ENCODE measurements at places on chromosomes 2 and 18.

DNA sequence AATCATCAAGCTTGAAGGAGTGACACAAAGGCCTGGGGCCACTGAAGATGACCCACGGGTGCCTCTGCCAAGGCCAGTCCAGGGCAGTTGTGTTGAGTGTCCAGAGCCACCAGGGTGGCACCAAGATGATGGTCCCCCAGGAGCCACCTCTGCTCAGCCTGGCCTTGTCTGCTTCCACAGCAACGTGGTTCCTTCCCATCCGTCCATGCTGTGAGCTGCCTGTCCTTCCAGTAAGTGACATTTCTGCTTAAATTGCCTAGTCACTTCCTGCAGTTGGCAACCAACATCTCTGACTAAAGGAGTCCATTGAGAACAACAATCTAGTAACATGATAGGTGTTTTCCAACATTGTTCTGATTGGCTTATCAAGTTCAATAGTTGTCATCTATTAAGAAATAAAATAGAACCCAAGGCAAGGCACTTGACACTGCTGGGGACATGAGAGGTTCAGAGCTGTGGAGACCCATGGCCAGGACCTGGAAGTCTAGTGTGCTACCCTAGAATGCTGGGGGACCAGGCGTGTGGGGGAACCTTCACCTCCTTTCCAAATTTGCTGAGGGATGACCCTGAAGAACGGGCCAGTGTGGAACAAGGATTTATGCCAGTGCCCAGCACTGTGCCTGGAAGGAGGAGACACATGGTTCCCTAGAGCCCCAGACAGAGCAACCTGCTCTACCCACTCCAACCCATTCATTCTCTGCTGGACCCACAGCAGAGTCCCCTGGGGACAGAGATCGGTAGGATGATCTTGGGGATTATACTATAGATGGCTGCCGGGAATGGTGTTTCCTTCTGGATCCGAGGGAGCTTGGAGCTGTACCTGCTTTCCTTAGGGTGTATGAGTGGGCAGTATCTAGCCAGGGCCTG, 98.9 kb upstream of the EPC2 start:
- no peak for DNase-seq

DNA sequence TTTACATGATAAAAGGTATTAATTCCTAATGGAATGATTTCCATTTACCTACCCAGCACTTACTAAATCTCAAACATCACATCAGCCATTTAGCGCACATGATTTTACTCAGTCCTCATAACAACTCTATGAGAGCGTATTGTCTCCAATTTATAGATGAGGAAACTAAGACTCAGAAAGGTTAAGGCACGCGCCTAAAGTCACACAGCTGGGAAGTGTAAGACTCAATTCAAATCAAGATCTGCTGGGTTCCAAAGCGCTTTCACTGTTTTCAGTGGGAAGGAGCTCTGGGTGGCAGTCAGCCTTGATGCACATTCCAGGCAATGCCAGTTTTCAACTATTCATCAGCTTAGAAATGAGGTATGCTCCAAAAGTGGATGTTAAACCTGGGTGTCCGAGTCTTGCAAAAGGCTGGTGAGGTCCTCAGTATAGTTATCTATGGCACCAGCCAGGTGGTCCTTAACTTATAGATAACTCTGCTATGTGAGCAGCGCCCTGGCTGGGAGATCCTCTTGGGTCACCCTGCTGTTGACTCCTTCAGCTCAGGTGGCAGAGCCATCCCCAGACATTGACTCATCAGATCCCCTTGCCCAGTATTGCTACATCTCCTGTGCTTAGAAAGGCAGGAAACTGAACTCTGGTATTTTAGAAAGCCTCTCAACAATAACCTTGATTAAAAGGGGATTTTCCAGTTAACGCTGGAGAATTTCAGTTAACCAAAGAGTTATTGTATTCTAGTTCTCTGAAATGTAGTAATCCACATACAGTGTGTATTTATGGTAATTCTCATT, 47.1 kb downstream of the SLC4A1AP start:
- no peak for DNase-seq

GRCh38 chr2:190763901-190764514, 115.1 kb downstream of the NAB1 start:
- no peak for DNase-seq

DNA sequence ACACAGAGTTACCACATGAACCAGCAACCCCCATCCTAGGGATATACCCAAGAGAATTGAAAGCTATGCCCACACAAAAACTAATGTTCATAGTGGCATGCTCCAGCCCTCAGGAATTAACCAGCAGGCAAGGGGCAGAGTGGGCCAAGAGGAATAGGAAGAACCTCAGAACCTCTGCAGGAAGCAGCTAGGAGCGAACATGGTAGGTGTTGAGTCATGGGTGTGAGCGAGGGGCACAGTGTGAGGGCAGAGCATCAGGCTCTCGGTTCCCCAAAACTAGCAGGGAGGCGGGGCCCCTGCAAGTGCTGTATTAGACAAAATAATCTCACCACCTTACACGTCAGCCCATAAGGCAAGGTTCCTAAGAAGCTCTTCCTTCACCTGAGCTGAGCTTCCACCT, 5.6 kb upstream of the RUFY4 start:
- DNase-seq: no peak

DNA sequence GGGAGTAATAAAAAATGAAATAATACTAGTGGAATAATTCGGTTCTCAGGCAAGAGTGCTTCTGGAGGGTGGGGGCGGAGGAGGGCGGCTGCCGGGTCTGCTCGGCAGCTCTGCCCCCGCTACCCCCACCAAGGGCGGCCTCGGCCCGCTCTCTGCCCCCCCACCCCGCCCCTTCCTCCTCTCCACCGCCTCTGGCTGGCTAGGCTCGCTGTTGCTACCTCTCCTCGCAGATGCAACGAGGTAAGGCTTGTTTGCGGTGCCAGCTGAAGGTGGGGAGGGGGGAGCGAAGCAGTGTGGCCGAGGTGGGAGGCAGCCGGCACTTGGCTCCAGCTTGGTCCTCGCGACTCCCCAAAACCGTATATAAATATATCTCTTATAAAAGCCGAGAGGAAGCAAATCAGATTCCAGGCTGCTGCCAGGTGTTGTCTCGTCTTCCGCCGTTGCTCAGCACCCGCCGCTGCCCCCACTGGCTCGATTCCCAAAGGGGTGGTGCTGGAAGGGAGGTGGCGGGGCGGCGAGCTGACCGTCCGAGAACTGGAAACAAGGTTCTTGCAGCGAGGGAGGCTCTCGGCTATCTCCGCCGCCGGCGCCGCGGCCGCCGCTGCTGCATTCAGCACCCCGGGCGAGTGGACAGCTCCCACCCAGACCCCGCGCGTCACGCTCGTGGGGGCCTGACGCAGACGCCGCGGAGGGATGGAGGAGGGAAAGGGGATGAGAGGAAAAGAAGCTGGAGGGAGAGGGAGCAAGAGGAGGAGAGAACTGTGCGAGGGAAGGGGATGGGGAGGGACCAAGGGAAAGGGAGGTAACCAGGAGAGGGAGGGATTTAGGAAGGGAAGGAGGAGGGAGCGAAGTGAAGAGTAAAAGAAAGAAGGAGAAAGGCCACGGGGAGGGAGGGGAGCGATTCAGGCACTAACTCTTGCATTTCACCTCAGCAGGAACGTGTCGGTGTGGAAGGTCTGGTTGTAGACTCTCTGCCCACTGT, at the start of gene MARCHF4:
MARCHF4 (minus strand) TSS at position 763 of the 982 bp plus-strand sequence. CDS start 2,223 bp downstream, outside the sequence.
- peak; percentile 85 for DNase-seq

DNA sequence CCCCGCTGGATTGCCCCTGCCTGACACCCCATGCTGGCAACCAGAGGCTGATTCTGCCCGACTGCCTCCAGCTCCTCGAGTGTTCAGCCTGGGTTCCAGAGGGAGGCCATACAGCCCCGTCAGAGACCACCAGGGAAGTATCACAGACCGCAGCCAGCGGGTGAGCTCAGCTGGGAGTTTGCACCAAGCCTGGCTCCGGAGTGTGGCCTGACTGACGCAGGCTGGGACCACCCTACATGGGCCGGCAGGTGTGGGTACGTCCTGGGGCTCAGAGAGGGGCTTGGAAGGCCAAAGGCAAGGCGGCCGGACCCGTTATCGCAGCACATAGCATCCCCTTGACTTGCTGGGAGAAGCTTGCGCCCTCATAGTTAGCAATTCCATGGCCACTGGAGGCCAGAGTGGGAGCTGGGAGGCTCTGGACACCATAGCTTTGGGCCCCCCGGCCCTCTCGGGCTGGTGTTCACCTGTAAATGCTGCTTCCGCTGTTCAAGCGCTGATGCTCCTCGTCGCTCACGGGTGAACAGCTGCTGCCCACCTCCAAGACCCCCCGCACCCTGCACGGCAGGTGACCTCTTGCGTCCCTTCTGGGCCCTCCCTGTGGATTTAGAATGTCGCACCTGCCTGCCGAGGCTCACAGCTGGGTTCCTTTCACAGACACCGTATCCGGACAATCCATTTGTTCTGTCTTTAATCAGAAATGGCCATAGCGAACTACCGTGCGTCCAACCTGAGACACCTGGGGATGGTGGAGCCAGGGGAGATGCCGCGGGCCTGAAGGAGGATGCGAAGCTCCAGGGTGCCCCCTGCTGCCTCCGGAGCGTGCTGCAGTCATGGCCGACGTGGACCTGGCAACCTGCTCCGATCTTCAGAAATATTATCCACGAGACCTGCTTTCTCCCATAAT, 31.2 kb upstream of the SLC66A3 start:
- DNase-seq: peak; percentile 90

DNA sequence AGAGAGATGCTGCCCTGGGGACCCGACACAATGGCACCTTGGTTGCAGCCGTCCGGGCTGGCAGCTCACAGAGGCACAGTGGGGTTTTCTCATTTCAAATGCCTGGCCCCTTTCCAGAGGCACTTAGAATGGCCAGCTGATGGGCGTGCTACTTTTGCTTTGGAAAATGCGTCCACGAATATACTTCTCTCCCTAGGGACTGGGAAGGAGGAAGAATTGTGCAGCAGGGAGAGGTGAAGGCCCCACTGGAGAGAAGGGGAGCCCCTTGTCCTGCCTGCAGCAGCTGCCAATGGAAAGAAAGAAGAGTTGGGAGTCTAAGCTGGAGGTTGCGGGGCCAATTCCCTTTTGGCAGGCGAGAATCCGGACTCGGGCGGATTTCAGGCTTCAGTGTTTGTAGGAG, 1.1 kb upstream of the MAL start:
- no peak for DNase-seq

- no peak for DNase-seq
These were observed 194.2 kb upstream of the MEX3C start for GRCh38 chr18:51391731-51392130.

DNA sequence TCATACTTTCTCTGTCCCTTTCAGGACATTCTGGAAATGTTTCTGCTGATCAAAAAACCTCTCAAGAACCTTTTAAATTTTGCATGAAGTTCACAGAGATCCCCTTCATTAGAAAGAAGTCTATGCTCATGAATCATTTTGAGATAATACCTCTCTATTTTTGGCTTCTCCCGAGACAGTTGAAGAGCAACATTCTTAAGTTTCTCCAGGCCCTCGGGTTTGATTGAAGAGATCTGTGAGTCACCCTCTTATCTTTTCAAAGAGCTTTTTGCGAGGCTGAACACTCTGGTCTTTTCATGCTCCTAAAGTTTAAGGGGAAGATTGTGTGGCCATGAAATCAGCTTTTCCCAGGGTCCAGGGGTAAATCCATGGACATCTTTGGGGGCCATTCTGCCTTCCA, 354.2 kb downstream of the FBXO15 start:
- peak; percentile 58 for DNase-seq

DNA sequence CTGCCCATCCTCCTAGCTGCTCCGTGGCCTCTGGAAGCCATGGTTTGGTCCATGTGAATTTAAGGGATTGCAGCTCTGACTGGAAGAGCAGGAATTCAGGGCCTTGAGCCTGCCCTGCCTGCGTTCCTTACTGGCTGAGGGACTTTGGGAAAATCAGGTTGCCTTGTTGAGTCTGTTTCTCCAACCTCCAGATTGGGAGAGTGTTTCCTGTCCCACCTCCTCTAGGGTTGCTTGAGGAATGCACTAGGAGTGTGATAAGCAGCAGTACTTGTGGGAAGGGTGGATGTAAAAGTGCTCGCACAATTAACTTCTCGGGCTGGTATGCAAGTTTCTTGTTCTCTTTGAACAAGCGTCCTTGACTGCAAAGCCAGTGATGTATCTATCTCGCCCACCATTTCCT, 84.4 kb upstream of the YWHAQ start:
- no peak for DNase-seq

- no peak for DNase-seq
These were observed 93.5 kb downstream of the GALNT3 start for GRCh38 chr2:165700531-165700930.

GRCh38 chr2:28108143-28108542, 217.6 kb downstream of the BABAM2 start:
- DNase-seq: no peak

- DNase-seq: no peak
These were observed 109.5 kb upstream of the DAPL1 start for GRCh38 chr2:158685646-158686045.

- DNase-seq: no peak
These were observed 243.1 kb downstream of the AFF3 start for GRCh38 chr2:99899058-99899855.

DNA sequence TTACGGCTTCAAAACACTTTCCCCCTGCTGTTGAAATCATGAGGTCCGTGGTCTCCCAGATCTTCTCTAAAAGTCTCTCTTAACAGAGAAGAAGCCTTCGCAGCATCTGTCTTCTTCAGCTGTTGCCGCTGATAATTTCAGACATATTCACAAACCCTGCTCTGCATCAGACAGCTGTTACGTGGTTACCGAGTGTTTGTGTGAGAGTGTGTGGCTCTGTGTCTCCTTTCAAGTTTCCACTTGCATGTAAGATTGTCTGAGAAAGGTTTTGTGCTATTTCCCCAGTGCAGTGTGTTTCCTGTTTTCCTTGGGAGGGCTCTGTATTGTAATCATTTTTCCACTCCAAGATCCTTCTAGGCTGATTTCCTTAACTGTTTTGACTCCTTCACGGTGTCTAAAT, 32.8 kb downstream of the MAIP1 start:
- DNase-seq: no peak

- peak; percentile 65 for DNase-seq
These were observed 63.2 kb upstream of the TMEM17 start for GRCh38 chr2:62568983-62569837.

DNA sequence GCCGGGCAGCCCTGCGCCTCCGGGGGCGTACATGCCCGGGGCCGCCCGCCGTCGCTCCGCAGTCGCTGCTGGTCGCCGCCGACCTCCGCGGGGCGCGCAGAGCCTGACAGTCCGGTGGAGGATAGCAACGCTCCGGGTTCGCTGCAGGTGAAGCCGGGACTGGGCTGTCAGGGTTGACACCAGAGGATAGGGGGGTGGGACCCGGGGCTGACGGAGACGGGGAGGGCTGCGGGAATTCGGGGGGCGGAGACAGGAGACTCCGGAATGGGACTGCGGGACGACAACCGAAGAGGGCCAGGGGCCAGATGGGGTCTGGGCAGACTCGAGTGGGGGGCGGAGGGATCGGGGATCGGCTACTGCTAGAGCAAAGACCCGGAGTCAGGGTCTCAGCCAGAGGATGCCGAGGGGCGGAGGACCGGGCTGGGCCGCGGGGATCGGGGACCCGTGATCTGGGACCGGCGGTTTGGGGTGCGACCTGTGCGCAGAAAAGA, 403 bp downstream of the TMEM127 start:
- DNase-seq: peak; percentile 77

- DNase-seq: peak; percentile 92
These were observed 4.9 kb downstream of the TANC1 start for GRCh38 chr2:158973116-158973956.

- peak; percentile 55 for DNase-seq
These were observed 45.6 kb upstream of the NEDD4L start for GRCh38 chr18:57998461-57998860.
